ENCODE measurements at places on chromosomes 4 and X.

GRCh38 chrX:133633162-133633561 is 217.9 kb upstream of the GPC4 start:
- no peak for DNase-seq

DNA sequence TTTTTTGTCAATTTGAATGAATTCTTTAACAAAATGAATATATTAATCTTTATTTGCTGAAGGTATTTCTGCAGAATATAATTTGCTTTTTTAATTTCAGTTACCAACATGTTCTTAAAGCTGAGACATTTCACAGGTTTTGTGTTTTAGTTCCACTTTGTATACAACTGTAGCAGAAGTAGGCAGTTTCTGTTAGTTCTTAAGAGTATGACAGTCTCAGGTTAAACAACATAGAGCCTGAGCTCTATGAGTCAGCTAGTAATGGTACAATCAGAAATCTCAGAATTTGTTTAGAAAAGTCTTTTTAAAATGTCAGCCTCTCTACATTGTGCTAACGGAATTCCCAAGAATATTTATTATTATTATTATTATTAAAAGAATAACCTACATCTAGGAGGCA is 50.4 kb downstream of the GSTCD start:
- DNase-seq: no peak

DNA sequence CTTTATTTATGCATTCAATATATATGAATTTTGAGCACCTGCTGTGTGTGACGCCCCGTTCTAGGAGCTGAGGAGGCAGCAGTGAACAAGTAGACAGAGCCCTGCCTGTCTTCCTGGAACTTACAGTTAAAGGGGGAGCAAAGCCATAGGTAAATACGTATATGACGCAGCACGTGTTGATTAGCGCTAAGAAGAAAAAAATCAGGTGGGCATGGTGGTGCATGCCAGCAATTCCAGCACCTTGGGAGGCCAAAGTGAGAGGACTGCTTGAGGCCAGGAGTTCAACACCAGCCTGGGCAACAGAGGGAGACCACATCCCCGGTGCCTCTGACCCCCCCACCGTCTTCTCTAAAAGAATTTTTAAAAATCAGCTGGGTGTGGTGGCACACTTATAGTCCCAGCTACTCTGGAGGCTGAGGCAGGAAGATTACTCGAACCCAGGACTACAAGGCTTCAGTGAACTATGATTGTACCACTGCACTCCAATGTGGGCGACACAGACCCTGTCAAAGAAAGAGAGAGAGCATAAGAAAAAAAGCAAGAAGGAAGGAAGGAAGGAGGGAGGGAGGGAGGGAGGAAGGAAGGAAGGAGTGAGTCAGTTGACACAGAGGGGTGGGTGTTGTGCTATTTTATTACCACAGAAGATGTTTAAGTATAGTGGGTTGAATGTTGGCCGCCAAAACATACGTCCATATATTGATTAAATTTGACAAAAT is 5.4 kb upstream of the KIAA0232 start:
- no peak for DNase-seq

DNA sequence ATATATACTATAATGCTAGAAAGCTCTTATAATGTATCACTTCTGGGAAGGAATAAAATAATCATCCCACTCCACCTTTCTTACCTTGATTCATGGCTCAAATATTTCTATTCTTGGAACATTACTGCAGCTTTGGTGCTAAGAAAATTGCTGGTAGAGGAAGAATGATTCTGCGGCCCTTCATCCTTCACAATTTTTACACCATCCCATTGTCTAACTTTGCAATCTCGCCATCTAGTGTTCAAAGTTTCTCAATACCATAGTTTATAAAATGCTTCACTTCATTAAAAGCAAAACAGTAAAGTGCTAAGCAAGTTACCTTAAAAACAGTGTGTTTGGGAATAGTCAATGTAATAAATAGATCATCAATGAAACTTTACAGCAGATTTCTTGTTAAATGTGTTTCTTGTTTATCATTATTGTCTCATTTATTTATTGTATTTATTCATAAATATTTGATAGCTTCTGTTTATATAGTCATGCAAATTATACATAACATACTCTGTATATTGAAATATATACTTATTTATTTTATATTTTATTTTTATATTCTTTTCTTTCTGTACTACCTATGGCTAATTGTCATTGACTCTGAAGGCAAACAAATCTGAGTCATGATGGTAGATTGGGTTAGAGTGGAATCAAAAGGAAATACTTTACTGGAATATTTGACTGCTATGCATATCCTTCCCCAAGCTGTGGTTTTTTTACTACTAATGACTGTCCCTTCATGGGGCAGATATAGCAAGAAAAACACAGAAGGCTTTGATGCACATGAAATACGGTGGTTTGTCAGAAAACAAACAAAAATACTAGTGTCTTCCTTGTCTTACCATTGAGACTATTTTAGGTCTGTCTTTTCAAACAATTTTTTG is 390.7 kb downstream of the MAPK10 start:
- DNase-seq: peak; percentile 47

- DNase-seq: no peak
Measured at GRCh38 chrX:142095651-142096245, 109.3 kb downstream of the MAGEC2 start.

- peak; percentile 21 for DNase-seq
Measured at GRCh38 chr4:56681158-56681852, at the start of gene HOPX. TSS of gene HOPX (minus strand) at chr4:56681296. CDS start at chr4:56657816, 23,480 bp downstream.

DNA sequence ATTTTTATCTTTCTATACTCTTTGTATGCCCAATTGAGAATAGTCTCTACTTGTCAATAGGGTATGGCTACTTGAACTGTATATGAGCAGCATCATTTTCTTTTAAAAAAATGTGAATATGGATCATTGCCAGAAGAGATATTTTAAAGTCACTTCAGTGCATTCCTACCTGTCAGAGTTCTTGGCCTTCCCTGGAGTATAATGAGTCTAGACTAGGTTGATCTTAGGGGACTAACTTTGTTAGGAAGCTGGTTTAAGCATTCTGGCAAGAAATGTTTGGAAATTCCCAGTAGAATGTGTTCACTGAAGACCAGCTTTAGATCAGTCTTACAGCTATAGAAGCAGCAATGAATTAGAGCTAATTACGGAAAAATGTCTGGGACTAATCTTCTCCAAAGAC is 178.2 kb downstream of the FAT4 start:
- no peak for DNase-seq

GRCh38 chrX:21655901-21656586 is 2.1 kb downstream of the KLHL34 start:
- no peak for DNase-seq

GRCh38 chr4:156242390-156242789 is 288.7 kb upstream of the CTSO start:
- DNase-seq: no peak

DNA sequence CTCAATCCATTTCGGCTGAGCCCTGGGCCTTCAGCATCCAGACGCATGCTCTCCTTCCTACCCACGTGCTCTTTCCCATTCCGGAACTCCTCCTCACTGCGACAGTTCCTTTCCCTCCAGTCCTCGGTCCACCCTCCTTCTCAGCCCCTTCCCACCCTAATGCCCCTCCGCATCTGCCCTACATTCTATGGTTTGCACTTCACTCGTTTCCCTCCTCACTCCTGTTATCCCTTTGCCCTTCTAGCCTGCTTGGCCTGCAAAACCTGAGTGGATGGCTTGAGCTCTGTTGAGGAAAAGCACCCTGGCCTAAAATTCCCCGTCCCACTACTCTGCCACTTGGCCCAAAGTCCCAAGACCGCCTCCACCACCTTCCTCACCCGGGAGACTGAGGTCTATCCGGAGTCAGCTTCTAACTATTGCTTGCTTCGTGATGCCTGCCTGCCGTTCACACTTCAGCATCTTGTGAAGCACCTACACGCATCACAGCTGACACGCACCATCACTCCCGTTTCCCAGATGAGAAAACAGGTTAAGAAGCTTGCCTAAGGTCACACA is 38.6 kb downstream of the MAP7D3 start:
- DNase-seq: no peak

GRCh38 chr4:145859426-145859825 is 79.2 kb downstream of the ZNF827 start:
- no peak for DNase-seq
